Suppressor macrophage treated with lipopolysaccharide for 1 hour (primary cell): ENCODE measurements at places on chromosomes 2 and 18.

DNA sequence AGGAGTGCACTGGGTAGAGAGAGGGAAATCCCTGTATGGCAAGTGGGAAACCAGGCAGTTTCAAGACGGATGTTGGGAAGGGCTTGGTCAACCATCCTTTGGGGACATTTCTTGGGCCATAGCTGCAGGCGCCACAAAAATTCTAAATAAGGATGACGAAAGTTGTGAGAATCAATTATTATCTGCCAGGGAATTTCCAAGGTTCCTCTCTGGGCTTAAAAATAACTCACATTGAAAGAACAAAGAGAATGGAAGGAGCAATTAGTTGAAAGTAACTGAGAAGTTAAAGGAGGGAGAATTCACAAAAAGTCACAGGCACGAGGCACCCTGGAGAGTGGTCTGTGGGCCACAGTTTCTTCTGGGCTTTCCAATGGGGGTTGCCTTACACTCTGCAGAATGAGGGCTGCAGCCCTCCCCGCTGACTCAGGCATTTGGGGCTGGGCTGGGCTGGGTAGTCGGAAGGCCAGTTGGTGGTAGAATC lies 195.7 kb downstream of the SMAD7 start:
- DNase-seq: peak; percentile 53

DNA sequence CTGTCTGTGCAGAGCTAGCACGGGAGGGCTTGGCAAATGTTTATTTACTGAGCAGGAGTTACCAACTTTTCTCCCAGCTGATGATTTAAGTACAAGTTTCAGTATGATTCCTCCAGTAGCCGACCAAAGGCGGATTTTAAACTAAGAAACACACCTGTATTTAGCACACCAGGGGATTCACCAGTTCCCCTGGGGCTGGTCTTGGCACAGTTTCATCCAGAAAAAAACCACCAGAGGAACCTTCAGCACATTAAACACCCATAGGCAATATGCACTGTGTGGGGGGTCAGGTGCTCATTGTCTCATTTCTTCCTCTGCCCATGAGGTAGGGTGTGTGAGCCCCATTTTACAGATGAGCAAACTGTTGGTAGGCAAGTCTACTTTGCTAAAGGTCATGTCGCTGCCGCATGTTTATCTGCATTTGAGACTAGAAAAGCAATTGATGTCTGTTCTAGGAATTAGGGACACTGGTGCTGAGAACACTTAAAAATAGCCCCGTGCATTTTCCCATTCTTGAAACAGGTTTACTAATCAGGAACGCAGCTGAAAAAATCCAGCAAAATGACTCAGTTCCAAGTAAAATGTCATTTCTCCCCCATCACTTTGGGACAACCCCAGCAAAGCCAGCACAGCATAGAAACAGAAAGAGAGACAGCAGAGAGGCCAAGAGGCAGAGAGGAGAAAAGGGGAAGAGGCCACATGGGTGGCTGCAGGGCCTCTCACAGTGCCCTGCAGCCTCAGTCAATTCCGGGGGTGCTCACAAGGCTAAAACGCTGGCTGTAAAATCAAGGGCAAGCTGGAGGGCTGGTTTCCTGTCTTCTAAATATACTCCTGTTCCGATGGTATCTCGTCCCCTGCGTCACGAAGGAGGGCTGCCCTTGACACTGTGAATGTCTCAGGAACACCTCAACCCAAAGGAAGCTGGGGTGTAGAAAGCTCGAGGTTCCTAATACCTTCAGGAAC lies 166.8 kb upstream of the ID2 start:
- DNase-seq: peak; percentile 89

- DNase-seq: no peak
These were observed 49.4 kb upstream of the PKDCC start for GRCh38 chr2:41998186-41999127.

DNA sequence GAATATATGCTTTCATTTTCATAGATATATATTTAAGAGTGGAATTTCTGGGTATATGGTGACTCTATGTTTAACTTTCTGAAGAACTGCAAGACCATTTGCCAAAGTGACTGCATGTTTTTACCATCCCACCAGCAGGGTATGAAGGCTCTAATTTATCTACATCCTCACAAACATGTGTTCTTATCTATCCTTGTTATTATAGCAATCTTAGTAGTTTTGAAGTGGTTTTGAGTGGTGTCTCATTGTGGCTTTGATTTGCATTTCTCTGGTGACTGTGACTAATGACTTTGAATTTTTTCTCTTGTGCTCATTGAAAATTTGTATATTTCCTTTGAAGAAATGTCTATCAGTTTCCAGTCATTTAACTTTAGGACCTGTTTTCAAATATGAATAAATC lies 310.2 kb upstream of the NRP2 start:
- no peak for DNase-seq

DNA sequence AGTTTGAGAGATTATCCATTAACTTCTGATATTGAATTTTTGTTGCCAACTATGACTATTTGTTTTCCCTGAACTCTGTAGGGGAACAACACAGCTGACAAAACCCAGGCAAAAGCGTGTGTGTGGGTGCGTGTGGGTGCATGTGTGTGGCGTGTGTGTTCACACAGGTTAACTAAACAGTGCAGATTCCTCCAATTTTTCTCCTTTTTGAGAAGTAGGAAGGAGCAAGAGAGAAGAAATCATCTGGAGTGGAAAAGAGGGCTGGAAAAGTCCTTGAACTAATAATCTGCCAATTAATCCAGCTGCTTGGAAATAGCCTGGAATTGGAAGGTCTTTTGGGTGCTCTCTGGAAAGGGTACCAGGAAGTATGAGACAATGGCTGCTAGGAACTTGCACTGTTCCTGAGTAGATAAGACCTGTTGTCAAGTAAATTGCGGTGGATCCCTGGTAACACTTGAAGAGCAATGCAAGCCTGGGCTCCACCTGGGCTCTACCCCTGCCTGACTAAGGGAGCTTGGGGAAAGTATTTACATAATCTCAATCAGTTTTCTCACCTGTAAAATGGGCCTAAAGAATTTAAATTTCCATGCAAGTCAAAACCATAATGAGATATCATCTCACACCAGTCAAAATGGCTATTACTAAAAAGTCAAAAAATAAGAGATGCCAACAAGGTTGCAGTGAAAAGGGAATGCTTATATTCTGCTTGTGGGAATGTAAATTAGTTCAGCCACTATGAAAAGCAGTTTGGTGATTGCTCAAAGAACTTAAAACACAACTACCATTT lies 40.5 kb upstream of the IL1R1 start:
- no peak for DNase-seq

- DNase-seq: no peak
These were observed 127.5 kb downstream of the SPAG16 start for GRCh38 chr2:213411582-213412289.

GRCh38 chr2:201883606-201884369 lies 77.5 kb downstream of the CDK15 start:
- no peak for DNase-seq

GRCh38 chr18:48203961-48204666 lies 205.1 kb downstream of the ZBTB7C start:
- DNase-seq: no peak
